Cardiac muscle cell (in vitro differentiated cells and primary cell): ENCODE measurements at places on chromosomes 13 and 19. TPM values are rescaled to one million over a fixed set of nuclear protein-coding genes. Genes with fewer than 3 reads are reported as not detected.

- no peaks in the 10 kb centered on the region for H3K4me1 ChIP-seq
- H3K4me3 ChIP-seq, result no peak overlapping the region
- H3K27ac ChIP-seq, result no peak overlapping the region
These were observed 37.7 kb downstream of the DLEU7 start for GRCh38 chr13:50805805-50806204.

GRCh38 chr19:28426730-28427225 lies 786.2 kb downstream of the UQCRFS1 start:
- H3K27ac ChIP-seq, result no peak overlapping the region
- no peaks in the 10 kb centered on the region for H3K36me3 ChIP-seq

- no peak overlapping the region for H3K27ac ChIP-seq
- DNase-seq, result peak; percentile 63
- H3K27me3 ChIP-seq, result no peaks in the 10 kb centered on the region
- no peak overlapping the region for H3K4me3 ChIP-seq
- no peaks in the 10 kb centered on the region for H3K36me3 ChIP-seq
- no peaks in the 10 kb centered on the region for H3K4me1 ChIP-seq
These were observed 226.7 kb downstream of the RFC3 start for GRCh38 chr13:34044660-34045080.

DNA sequence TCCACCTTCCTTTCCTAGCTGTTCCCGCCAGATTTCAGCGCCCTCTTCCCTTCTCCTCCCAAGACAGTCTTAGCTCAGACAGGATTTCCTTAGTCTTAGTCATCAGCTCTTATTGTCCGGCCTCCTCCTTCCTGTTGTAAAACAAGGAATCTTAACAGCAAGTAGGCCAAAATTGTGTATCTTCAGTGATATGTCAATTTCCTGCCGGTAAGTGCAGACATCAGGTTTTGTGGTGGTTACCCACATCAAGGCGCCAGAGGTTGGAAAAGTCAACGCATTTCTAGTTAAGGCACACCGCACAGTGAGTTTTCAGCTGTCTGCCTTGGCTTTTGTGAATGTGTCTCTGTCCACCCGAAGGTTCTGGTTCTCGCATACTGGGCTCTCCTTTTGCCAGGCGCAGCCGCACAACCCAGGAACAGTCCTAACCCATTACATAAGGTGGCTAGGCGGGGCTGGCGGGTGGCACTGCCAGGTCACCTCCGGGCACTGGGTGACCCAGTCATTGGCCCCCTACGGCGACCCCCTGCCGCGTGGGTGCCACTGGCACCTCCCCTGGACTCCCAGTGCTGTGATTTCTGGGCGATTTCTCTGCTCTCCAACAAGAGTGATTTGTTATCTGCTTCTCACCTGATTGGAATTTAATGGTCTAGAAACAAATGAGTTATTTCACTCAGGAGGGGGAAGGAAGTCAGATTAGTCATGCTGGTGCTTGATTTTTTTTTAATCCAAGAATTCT lies 12.9 kb downstream of the COL4A2 start:
- H3K36me3 ChIP-seq, result no peaks in the 10 kb centered on the region
- H3K27ac ChIP-seq, result no peak overlapping the region
- no peak overlapping the region for H3K4me3 ChIP-seq
- peaks cover 17% of the 10 kb centered on the region for H3K4me1 ChIP-seq
- no peaks in the 10 kb centered on the region for H3K27me3 ChIP-seq
- DNase-seq, result no peak

GRCh38 chr13:31050486-31051400 lies 111.0 kb downstream of the HSPH1 start:
- peak; percentile 37 for DNase-seq
- H3K4me3 ChIP-seq, result no peak overlapping the region
- no peaks in the 10 kb centered on the region for H3K36me3 ChIP-seq
- peaks cover 6% of the 10 kb centered on the region for H3K27me3 ChIP-seq
- no peak overlapping the region for H3K27ac ChIP-seq

DNA sequence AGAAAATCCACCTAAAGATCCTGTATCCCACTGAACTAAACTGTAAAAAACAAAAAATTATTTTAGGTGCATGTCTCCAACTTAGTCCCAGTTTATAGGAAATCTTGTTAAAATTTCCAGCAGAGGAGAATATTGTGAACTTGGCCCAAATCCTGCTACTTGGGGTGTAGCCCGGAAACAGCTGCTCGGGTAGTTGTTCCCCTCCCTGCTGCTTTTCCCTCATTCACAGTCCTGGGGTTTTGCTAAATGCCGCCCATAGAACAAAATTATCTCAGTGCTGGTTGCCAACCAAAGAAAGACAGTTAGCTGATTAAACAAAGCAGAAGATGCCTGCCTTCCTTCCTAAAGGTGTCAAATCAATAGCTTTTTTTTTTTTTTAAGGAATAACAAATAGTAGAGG lies 330.5 kb upstream of the KLF12 start:
- H3K4me3 ChIP-seq, result no peak overlapping the region
- H3K27me3 ChIP-seq, result no peaks in the 10 kb centered on the region
- H3K36me3 ChIP-seq, result no peaks in the 10 kb centered on the region
- H3K4me1 ChIP-seq, result no peaks in the 10 kb centered on the region
- DNase-seq, result no peak

- H3K27ac ChIP-seq, result no peak overlapping the region
- no peaks in the 10 kb centered on the region for H3K4me1 ChIP-seq
These were observed 44.1 kb downstream of the KCTD15 start for GRCh38 chr19:33840783-33841182.

DNA sequence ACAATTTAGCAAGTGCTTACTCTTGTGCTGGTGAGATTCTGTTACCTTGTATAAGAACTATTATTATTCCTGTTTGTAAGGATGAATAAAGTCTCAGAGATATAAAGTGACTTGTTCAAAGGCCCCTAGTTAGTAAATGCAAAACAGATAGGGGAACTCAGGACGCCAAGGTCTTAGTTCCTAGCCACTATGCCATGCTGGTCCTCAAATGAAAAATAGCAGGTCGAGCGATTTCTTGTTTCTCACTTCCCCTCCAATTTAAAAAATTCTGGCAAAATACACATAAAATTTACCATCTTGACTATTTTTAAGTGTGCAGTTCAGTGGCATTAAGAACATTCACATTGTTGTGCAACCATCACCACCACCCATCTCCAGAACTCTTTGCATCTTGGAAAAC lies 1.1 kb downstream of the TECR start:
- H3K4me3 ChIP-seq, result peak overlapping the region; percentile 63
- H3K27me3 ChIP-seq, result no peaks in the 10 kb centered on the region
- peaks cover 4% of the 10 kb centered on the region for H3K4me1 ChIP-seq
- no peak overlapping the region for H3K27ac ChIP-seq

DNA sequence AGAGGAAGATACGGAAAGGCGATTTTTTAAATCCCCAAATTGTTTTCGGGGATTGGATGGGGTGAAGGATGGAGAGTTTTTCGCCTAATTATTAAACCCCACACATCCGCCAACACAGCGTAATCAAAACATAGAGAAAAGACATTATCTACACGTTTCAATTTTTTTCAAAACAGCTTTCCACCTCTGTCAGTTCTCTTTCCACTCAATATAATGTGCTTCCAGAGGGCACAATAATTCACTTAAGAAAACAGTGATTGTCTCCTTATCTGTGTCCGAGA lies 435 bp upstream of the OBI1 start:
- H3K4me3 ChIP-seq, result peak overlapping the region; percentile 61
- H3K4me1 ChIP-seq, result peaks cover 9% of the 10 kb centered on the region
- H3K27ac ChIP-seq, result no peak overlapping the region
- H3K36me3 ChIP-seq, result no peaks in the 10 kb centered on the region
- H3K27me3 ChIP-seq, result no peaks in the 10 kb centered on the region

DNA sequence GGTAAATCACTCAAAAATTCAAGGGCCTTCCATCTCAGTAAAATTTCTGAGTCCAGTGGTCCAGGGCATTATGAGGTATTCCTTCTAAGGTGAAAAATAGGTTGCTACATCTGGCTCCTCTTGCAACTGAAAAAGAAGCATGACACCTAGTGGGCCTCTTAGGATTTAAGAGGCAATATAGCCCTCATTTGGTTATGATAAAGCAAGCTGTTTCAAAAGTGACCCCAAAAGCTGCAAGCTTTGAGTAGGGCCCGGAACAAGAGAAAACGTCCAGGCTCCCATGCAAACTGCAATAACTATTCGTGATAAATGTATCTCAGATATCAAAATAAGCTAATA lies 1910.2 kb upstream of the PRR20A start:
- no peaks in the 10 kb centered on the region for H3K27me3 ChIP-seq
- no peak overlapping the region for H3K27ac ChIP-seq
- DNase-seq, result no peak
- no peaks in the 10 kb centered on the region for H3K36me3 ChIP-seq
- H3K4me1 ChIP-seq, result no peaks in the 10 kb centered on the region
- no peak overlapping the region for H3K4me3 ChIP-seq

DNA sequence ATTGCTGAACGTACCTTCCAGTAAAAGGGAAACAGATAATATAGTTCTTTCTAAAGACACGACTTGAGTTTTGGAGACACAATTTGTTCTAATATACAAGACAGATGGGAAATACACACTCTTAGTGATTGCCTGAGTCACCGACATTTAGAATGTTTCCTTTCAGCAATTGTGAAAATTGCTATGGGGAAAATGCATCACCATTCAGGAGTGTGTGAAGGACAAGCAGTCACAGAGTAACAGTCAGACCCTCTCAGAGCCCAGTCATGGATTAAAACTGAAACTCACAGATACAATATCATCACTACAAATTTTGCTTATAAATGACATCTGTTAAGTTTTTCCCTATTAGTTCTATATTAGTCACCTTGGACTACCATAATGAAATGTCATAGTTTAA lies 286.1 kb downstream of the SPRY2 start:
- H3K4me3 ChIP-seq, result no peak overlapping the region
- H3K27ac ChIP-seq, result no peak overlapping the region
- peaks cover 10% of the 10 kb centered on the region for H3K4me1 ChIP-seq
- no peak for DNase-seq

- H3K36me3 ChIP-seq, result no peaks in the 10 kb centered on the region
- no peak for DNase-seq
- no peaks in the 10 kb centered on the region for H3K27me3 ChIP-seq
- no peak overlapping the region for H3K27ac ChIP-seq
- no peak overlapping the region for H3K4me3 ChIP-seq
- peaks cover 12% of the 10 kb centered on the region for H3K4me1 ChIP-seq
These were observed 4.8 kb downstream of the PPP6R1 start for GRCh38 chr19:55253842-55254624.

LGI4 gene
- total RNA-seq, result 42.0 and 45.5 TPM in 2 replicates

FXYD3 gene
- not detected in 2 replicates for total RNA-seq

GNG7 gene
- total RNA-seq, result 14.3 and 20.4 TPM in 2 replicates

NKPD1 gene
- total RNA-seq, result 1.1 and 3.3 TPM in 2 replicates

GET3 gene
- total RNA-seq, result 44.8 and 73.6 TPM in 2 replicates

VSTM1 gene
- total RNA-seq, result not detected in 2 replicates
